Aortic smooth muscle cell (primary cell): ENCODE measurements at places on chromosomes 16 and 17. TPM values are rescaled to one million over a fixed set of nuclear protein-coding genes. Genes with fewer than 3 reads are reported as not detected.

OR1A1 gene
- not detected in 2 replicates for total RNA-seq

EEF2K gene
- 31.0 and 31.1 TPM in 2 replicates for total RNA-seq

CLEC19A gene
- total RNA-seq = not detected in 2 replicates

SCNN1B gene
- not detected in 2 replicates for total RNA-seq

SLC35G6 gene
- total RNA-seq = not detected in 2 replicates

CXCL16 gene
- total RNA-seq = 1.5 and 2.1 TPM in 2 replicates

HSD17B2 gene
- total RNA-seq = 0.26 and 0.68 TPM in 2 replicates

RRAD gene
- total RNA-seq = 3.2 and 7.7 TPM in 2 replicates

SRL gene
- total RNA-seq = under 0.01 TPM in 1 of 2 replicates, not detected in the other

GPR179 gene
- total RNA-seq = under 0.01 TPM in 1 of 2 replicates, not detected in the other

KRTAP3-2 gene
- total RNA-seq = not detected in 2 replicates

ZFP3 gene
- 1.3 and 1.7 TPM in 2 replicates for total RNA-seq

TERB1 gene
- 0.12 and 0.13 TPM in 2 replicates for total RNA-seq

HOXB4 gene
- total RNA-seq = 0.06 and 0.26 TPM in 2 replicates

SLC5A2 gene
- total RNA-seq = 0.06 TPM in 1 of 2 replicates, not detected in the other

TMIGD1 gene
- total RNA-seq = not detected in 2 replicates

OTOA gene
- total RNA-seq = 0.13 and 0.19 TPM in 2 replicates

SRRM2 gene
- 41.4 and 47.7 TPM in 2 replicates for total RNA-seq

HES7 gene
- total RNA-seq = 0.12 TPM in 1 of 2 replicates, not detected in the other

KRTAP9-7 gene
- total RNA-seq = not detected in 2 replicates

TOX3 gene
- not detected in 2 replicates for total RNA-seq

PRKCA gene
- total RNA-seq = 16.1 and 22.4 TPM in 2 replicates
